ENCODE measurements at places on chromosomes 1 and 21.

- DNase-seq = no peak
Observed at GRCh38 chr21:37983336-37984095, 67.3 kb upstream of the KCNJ6 start.

GRCh38 chr1:172453153-172453545, 9.3 kb upstream of the PIGC start:
- DNase-seq = no peak

GRCh38 chr1:110524311-110525248, 5.6 kb upstream of the KCNA10 start:
- DNase-seq = peak; percentile 88

DNA sequence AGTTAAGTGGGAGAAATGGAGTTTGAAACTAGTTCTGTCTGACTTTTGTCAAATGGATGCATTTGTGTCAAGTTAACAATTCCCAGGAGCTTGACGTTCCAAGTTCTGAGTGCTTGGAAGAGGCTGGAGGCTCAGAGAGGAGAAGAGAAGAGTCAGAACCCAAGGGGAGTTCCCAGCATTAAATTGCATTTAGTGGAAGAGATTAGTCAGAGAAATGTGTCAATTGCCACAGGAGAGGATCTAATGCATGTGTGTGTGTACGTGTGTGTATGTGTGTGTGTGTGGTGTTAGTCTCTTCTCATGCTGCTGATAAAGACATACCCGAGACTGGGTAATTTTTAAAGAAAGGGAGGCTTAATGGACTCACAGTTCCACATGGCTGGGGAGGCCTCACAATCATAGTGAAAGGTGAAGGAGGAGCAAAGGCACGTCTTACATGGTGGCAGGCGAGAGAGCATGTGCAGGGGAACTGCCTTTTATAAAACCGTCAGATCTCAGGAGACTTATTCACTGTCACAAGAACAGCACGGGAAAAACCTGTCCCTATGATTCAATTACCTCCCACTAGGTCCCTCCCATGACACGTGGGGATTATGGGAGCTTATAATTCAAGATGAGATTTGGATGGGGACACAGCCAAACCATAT, 101.5 kb upstream of the TMEM51 start:
- DNase-seq = no peak

DNA sequence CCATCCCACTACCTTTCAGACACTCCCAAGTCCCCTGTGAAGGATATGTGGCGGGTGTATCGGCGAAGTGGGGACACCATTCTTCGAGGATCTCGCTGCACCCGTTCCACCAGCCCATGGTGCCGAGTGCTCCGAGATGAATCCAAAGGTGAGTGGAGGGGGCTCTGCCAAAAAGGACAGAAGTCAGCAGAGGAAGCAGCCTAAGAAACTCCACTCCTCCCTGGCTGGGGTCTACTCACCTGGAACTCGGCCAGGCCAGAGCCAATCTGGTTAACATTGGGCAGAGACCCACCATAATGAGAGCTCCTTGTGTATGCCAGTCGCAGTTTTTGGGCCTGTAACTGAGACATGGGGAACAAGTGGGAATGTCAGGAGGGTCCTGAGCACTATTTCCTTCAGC, 3.6 kb downstream of the CRTC2 start:
- no peak for DNase-seq

- no peak for DNase-seq
Observed at GRCh38 chr1:5304702-5305101, 650.3 kb downstream of the AJAP1 start.

DNA sequence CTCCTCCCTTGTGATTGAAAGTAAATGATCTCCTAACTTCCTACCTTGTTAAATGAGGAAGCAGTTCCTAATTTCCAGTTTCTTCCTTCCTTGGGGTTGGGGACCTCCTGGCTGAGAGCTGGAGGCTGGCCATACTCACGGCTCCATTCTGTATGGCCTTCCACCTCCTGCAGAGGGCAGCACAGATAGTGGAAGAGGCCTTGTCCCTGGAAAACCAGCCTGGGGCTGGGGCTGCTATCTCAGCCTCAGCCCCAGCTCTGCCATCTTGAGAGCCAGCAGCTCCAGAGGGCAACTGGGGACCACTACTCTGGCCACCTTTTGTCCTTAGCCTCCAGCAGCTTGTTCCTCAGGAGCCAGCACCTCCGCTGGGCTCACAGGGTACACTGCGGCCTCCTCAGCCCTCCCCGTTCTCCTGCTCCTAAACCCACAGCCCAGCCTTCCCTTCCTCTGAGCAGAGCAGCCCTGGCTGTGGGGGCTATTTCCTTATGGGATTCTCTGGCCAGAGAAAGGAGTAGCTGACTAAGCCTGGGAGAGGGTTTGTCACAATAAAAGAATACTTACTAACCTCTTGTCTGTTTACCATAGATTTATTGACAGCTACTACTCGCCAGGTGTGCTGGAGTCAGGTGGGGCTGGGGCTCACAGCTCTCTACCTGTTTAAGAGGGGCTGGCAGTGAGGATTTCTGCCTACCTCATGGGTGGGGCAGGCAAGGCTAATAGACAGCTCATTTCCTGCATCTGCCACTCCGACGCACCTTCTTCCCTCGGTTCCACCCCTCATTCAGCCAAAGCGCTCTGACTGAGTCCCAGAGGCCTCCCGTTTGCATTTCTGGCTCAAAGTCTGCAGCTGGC, 6.3 kb downstream of the TMEM234 start:
- peak; percentile 73 for DNase-seq

GRCh38 chr1:170032531-170033280, 41.8 kb downstream of the KIFAP3 start:
- DNase-seq = no peak

DNA sequence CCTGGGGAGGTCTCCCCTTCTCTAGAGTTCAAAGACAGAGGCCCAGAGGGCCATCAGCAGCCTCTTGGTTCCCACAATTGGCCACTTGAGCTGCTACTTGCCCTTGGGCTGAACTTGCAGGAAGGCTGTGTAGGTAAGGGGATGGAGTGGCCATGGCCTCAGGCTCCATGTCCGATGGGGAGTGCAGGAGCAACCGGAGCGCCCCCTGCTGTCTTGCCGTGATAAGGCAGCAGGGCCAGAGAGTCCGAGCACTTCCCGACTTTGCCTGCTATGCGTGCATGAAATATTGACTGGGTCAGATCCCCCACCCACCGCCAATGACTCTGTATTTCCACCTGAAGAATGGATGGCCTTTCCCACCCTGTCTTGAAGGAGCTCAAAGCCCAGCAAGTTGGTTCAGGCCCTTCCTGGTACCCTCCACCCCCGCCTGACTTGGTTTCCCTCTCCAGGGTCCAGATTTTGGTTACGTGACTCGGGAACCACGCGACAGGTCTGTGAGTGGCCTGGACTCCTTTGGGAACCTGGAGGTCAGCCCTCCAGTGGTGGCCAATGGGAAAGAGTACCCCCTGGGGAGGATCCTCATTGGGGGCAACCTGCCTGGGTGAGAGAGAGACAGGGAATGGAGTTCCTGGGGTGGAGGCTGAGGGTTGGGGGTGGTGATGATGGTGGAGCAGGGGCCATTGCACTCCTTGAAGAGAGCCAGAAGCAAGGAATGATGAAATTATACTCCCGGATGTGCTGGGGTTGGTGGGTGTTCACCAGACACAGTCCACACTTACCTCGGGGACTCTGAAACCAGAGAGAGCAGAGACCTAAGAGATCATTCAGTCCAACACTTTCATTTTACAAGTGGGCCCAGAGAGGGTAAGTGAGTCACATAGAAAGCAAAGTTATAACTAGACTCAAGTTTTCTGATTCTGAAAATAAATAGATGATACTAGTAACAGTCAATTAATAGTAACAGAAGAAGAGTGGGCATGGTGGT, 25.6 kb downstream of the PADI3 start:
- DNase-seq = peak; percentile 8

DNA sequence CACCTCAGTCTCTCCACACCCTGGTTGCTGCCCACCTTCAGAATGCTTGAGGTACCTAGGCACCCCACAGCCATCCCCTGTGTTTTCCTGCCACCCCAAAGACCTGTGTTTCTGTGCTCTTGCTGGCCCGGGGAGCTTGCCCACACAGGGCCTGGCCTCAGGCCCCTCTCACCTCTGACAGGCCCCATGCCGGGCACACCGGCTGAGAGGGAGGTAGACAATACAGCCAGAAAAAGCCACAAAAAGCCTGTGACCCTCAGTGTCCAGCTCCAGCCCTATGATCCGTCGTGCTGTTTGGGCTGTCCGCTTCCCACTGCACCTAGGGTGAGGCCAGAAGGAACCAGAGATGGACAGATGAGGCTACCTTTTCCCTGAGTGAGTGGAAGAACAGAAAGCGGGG, 11.4 kb downstream of the SEMA6C start:
- DNase-seq = no peak

DNA sequence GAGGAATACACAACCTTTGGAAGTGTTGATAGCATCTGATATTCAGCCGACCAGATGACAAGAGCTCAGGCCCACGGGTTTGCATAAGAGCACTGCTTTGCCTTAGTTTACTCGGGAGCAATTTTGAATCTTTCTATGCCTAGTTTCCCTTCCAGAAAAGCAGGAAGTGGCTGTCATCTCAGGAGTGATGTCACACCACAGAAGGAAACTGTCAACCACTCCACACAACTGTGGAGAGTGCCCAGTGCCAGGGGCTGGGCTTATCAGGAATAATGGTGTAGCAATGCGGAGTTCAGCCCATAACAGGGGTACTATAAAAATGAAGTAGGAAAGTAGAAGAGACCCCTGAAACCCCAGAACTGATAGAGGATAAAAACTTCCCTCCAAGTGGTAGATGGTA, 28.4 kb downstream of the NTPCR start:
- no peak for DNase-seq

GRCh38 chr21:31218830-31219608, 125.0 kb downstream of the TIAM1 start:
- DNase-seq = peak; percentile 20

DNA sequence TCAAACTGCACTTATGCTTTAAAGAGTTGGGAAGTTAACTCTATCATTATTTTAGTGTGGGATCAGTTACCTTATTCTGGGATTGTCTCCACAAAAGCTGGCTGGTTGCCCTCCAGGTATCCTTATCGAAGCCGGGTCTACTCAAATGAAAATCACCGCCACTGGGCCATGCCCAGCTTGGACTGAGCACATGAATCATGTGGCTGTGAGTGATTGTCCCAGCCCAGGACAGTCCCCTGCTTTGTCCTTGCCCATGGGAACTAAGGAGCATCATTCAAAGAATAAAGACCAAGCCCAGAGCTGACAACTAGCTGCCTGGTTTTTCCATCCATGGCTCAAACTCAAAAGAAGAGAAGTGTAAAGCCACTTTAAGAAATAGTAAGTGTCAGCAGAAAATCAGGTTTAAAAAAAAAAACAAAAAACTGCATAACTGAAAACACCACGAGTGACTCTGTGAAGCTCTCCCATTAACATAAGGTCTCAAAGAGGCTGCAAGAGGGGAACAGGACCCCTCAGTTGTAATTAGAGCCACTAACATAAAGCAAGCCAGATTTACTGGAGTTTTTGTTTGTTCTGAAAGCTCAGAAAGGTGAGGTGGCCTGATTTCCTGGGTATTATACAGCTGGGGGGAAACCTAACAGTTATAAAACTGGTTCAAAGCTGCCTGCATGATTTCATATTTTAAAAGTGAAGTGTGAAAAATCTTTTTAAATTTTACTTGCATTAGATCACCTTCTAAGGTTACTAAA, 91.5 kb downstream of the KIF14 start:
- no peak for DNase-seq

- DNase-seq = no peak
Observed at GRCh38 chr1:153793973-153794615, 18.9 kb downstream of the SLC27A3 start.

DNA sequence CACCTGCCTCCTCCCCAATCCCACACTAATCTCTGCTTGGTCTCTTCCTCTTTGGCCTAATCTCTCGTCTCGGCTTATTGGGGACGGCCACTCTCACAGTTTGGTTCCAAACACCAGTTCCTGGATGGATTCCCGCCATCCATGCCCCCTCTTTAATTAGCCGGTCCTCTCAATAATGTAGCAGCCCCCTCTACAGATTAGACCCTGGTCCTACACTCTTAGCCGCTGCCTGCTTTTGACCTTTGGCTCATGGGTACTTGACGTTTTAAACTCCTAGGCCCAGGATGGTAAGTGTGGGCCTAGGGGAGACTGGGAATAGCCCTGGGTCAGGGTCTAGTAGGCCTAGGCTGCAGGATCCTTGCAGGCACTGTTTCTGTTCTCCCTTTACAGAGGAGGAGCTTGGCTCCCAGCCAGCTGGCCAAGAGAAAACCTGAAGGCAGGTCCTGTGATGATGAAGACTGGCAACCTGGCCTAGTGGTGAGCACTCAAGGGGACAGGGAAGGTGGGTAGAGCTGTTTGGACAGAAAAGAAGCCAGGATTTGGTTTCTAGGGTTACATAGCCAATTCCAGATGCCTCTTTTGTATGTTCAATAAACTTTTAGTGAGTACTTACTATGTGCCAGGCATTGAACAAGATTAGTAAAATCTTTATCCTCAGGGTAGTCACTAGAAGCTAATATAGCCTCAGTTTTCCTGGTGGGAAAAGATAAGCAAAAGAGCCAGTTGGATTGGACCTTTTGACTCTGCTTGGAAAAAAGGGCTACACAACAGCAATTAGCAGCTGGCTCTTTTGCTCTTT, 758 bp downstream of the RAD54L start:
- no peak for DNase-seq

GRCh38 chr1:62672029-62672428, 16.2 kb downstream of the DOCK7 start:
- DNase-seq = no peak

DNA sequence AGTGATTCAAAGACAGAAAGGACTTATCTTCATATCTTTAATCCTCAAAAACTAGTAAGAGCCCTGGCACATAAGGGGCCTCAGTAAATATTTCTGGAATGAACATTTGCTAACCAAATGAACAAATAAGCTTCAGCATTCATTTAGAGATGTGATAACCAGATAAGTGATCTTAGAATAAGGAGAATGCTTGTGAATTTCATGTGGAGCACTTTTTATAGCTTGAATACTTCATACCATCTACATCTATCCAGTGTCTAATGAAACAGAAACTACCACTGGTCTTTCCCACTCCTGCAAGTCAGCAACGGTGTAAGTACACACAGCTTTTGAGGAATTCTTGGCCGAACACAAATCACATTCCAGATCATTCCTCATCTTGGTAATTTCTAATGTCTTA, 38.5 kb downstream of the EDEM3 start:
- no peak for DNase-seq

DNA sequence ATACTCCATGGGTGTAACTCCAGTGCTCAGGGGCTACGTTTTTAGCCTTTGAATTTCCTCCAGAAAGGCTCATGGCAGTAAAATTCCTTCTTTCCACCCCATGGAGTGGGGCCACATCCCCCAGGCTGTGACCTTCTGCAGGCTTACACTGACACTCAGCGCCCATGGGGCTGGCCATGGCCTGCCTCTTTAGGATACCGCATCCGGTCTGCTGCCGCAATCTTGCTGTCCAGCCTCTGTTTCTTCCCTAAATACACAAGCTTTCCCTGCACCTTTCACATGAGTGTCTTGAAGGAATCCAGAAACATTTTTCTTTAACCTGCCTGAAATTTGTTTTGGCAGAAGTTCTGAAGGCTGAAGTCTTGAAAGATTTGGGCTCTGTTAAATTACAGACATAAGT, 170.5 kb downstream of the NTMT2 start:
- DNase-seq = no peak

- no peak for DNase-seq
Observed at GRCh38 chr1:151838222-151839081, 1.2 kb downstream of the C2CD4D start.
